ENCODE measurements at places on chromosomes 12 and 14. TPM values are rescaled to one million over a fixed set of nuclear protein-coding genes. Genes with fewer than 3 reads are reported as not detected.

DNA sequence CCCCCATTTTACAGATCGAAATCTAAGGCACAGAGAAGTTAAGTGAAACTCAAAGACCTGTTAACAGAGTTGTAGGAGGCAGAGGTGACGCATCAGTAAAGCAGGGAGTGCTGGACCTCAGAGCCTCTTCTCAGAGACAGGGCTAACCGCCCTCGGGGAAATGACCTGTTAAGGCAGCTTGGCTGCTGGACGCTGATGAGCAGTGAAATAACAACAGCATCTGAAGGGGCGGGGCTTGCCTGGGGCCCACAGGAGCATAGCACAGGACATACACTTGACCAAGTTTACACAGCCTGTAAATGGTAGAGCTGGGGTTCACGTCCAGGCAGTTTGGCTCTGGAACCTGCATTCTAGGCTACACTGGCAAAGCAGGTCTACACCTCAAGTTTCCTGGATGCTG lies 39.3 kb downstream of the LRTM2 start:
- DNase-seq, result no peak

DNA sequence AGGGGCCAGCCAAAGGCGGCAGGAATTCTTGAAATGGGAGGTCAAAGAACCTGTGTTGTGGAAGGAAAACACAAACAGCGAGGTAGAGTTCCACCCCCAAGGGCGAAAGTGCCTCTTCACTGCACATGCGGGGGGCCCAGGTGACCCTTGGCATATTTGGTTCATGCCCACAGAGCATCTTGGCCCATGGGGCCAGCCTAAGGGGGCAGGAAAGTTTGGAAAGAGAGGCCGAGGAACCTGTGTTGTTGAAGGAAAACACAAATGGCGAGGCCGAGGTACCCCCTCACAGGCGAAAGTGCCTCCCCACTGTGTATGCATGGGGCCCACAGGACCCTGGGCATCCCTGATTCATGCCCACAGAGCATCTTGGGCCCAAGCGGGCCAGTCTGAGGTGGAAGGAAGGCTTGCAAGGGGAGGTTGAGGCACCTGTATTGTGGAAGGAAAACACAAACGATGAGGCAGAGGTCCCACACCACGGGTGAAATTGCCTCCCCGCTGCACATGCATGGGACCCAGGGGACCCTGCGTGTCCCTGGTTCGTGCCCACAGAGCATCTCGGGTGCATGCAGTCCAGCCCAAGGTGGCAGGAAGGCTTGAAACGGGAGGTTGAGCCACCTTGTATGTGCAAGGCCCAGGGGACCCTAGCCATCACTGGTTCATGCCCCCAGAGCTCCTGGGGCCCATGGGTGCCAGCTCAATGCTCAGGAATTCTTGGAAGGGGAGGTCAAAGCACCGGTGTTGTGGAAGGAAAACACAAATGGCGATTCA lies 384.1 kb downstream of the ALG10 start:
- peak; percentile 3 for DNase-seq

The TUBA1C gene
- 40.6 TPM for total RNA-seq

The TBC1D30 gene
- total RNA-seq, result 13.3 TPM

DNA sequence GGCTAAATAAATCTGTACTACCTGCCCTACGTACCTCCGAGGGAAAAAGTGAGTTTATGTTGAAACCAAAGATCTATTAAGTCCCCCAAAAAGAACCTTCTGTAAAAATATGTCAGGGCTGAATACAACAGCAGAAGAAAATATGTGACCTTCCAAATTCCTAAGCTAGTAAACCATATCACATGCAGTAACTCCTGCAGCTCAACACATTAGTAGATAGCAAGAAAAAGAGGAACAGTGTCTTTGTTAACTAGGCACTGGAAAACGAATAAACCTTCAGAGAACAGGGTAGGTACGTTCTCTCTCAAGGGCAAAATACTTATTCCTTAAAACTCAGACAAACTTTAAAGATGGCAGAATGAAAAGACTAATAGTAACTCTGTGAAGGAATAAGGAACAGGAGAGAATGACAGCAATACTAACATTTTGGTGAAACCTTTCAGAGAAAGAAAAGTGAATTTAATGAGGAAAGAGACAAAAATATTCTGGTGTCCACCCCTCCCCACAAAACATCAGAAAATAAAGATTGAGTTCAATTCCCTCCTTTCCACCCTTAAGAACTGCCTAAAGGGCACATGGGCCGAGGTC lies 18.0 kb downstream of the CBX5 start:
- DNase-seq, result no peak

GRCh38 chr12:50196537-50196936 lies 29.4 kb upstream of the CERS5 start:
- DNase-seq, result no peak

GRCh38 chr12:10070380-10070779 lies 28.4 kb downstream of the CLEC1A start:
- DNase-seq, result no peak
